Activated T-cell treated with anti-CD3 and anti-CD28 coated beads for 48 hours (primary cell): ENCODE measurements at places on chromosomes 1 and 21.

GRCh38 chr1:188769936-188770335 lies 1707.7 kb downstream of the BRINP3 start:
- DNase-seq, result no peak

DNA sequence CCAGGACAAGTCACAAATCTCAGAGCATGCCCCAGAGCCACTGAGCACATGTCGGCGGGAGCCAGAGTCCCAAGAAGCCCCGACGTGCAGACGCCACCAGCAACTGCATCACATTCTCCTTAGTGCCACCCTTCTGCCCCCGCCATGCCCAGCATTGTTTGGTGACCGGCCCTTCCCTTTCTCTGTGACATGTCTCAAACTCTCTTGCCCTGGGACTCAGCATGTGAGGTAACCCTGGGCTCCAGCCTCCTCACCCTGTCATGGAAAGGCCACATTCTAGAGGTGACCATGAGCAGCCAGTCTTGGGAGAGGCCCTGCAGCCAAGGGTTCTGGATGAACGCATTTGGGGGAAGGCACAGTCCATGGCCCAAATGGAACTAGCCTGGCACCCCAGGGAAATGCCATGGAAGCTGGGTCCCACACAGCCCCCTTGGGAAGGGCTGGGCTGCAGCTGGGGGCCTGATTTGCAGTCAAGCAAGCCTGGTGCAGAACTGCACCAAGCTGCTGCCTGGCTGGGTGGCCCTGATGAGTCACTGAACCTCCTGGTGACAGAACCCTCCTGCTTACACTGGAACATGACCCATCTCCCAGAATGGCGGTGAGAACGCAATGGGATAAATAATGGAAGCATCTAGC lies 94.4 kb downstream of the ITPKB start:
- no peak for DNase-seq

DNA sequence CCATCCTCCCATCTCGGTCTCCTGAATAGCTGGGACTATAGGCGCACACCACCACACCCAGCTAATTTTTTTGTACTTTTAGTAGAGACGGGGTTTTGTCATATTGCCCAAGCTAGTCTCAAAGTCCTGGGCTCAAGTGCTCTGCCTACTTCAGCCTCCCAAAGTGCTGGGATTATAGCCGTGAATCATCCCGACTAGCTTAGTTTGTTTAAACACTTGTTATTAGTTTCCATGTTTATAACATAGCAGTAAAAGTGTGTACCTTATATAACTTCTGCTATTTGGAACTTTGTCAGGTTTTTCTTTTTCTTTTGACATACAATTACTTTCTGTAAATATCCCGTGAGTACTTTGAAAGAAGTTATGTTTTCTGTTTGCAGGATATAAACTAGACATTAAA lies 60.6 kb upstream of the C1orf21 start:
- no peak for DNase-seq

- no peak for DNase-seq
These were observed 14.5 kb downstream of the BRINP2 start for GRCh38 chr1:177185209-177185608.
